ENCODE measurements at places on chromosomes 7 and 10.

GRCh38 chr10:69866688-69867461 is 65.2 kb downstream of the COL13A1 start:
- DNase-seq, result no peak

GRCh38 chr10:63466144-63466935 is 563 bp upstream of the JMJD1C start:
- peak; percentile 29 for DNase-seq

GRCh38 chr10:124315591-124316270 is 103.0 kb downstream of the OAT start:
- DNase-seq, result no peak

GRCh38 chr10:74704629-74705357 is 121.6 kb upstream of the KAT6B start:
- peak; percentile 82 for DNase-seq

DNA sequence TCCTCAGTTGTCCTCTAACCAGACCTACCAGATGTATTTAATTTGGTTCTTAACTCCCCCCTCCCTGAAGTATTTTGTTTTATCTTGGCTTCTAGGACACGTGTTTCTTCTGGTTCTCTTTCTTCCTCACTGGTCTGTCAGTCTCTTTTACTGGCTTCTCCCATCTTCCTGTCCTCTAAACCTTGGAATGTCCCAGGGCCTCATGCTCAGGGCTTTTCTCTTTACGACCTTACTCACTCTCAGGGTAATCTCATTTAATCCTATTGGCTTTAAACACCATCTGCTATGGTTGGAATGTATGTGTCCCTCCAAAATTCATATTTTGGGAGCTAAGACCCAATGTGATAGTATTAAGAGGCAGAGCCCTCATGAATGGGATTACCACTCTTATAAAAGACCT is 418.2 kb upstream of the PODXL start:
- no peak for DNase-seq

DNA sequence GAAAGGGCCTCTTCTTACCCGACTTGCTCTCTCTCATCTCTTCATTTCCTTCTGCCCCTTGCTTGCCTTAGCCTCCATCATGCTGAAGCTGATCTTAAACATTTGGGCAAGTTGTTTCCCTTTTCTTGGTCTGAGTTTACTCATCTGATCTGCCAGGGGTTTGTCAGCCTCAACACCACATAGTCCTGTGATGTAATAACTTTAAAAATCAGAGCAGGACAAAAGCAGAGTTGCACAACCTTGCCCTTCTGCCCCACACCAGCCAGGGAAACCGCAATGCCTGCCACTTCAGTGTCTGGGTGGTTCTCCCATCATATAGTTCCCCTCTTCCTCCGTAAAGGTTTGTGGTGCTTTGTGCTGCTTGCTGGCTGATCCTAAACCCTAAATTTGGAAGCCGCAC is 9.9 kb upstream of the LIPM start:
- no peak for DNase-seq

- no peak for DNase-seq
Measured at GRCh38 chr10:78465431-78465830, 431.8 kb downstream of the RPS24 start.

DNA sequence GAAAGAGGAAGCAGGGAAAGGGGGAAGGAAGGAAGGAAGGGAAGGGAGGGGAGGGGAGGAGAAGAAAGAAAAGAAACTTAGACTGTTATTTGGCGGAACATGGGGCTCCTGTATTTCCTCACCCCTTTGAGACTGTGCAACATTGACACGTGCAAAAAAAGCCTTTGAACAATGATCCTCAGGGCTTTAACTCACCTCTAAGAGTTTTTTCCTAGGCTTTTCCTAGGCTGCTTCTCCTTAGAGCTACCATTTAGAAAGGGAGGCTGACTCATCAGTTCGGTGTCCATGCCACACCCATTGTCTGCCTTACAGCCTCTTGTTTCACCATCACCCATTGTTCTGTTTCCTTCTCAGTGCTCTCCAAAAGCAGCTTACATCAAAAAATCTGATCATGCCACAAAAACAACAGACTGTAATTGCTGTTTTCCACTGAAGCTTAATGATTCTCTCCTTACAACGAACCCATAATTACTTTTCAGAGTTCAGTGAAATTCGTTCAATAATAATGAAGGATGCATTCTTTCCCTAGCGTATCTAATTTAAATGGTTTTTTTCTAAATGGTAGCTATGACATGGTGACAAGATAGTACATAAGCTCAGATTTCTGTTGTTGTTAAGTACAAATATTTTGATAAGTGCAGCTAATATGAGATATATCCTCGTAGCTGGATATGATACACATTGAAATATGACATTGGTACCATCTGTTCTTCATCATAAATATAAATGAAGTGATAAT is 90.8 kb downstream of the PRLHR start:
- peak; percentile 27 for DNase-seq

GRCh38 chr7:123677061-123677715 is 21.5 kb downstream of the LMOD2 start:
- DNase-seq, result no peak

GRCh38 chr10:42428534-42428933 is 209.8 kb downstream of the ZNF33B start:
- no peak for DNase-seq

- no peak for DNase-seq
Measured at GRCh38 chr10:30365278-30365677, 16.2 kb upstream of the MTPAP start.

- peak; percentile 2 for DNase-seq
Measured at GRCh38 chr7:36348256-36348655, 41.4 kb upstream of the ANLN start.

- no peak for DNase-seq
Measured at GRCh38 chr10:73940634-73941221, 29.8 kb downstream of the PLAU start.

- peak; percentile 49 for DNase-seq
Measured at GRCh38 chr7:25835197-25835596, 316.8 kb upstream of the NFE2L3 start.

- DNase-seq, result peak; percentile 88
Measured at GRCh38 chr7:94368371-94368791, 26.3 kb upstream of the COL1A2 start.

DNA sequence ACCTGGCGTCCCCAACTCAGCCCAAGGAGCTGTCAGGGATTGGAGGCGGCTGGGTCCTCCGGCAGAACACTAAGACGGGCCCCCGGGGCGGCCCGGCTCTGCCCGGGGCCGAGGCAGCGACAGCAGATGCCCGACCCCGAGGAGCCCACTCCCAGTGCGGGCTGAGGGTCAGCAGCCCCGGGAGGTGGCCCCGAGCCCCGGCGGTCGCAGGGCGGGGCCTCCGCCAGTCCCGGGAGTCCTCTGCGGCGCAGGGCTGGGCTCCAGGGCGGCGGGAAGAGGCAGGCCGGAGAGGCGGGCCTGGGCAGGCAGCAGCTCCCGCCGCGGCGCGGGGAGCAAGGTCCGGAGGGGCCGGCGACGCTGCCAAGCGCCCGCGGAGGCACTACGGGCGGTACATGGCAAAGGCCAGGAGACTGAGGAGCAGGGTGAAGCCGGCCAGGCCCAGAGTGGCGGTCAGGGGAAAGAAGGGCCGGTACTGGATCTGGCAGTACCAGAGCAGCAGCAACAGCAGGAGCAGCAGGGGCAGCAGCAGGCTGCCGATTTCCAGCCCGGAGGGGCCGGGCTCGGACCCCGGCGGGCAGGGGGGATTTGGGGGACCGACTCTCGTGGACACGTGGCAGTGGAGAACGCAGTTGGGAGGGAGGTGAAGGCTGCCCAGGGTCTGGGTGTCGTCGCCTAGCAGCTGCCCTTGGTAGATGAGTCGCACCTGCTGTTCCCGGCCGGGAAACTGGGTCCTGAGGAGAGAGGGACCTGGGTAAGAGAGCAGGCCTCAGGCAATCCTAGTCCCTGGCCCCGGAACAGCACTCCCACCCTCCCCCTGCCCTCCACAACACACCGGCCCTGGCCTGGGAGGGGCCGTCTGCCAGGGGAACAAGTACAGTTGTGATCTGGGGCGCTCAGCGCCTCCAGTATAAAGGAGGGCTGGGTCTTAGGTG is 827 bp upstream of the FASTK start:
- DNase-seq, result no peak

- peak; percentile 11 for DNase-seq
Measured at GRCh38 chr10:105017691-105018090, 376.6 kb downstream of the SORCS3 start.

- DNase-seq, result peak; percentile 92
Measured at GRCh38 chr10:32149252-32149955, 93.2 kb upstream of the KIF5B start.

- DNase-seq, result no peak
Measured at GRCh38 chr10:48681740-48682139, 2.9 kb upstream of the WDFY4 start.

- DNase-seq, result no peak
Measured at GRCh38 chr7:138809346-138809745, 11.3 kb upstream of the ATP6V0A4 start.

GRCh38 chr7:155663937-155664336 is 19.5 kb downstream of the RBM33 start:
- no peak for DNase-seq

GRCh38 chr10:101111547-101111946 is 19.6 kb upstream of the TLX1 start:
- no peak for DNase-seq

- DNase-seq, result no peak
Measured at GRCh38 chr7:40507166-40507565, 372.4 kb downstream of the SUGCT start.

GRCh38 chr7:7292608-7293007 is 110.3 kb downstream of the C1GALT1 start:
- DNase-seq, result no peak

DNA sequence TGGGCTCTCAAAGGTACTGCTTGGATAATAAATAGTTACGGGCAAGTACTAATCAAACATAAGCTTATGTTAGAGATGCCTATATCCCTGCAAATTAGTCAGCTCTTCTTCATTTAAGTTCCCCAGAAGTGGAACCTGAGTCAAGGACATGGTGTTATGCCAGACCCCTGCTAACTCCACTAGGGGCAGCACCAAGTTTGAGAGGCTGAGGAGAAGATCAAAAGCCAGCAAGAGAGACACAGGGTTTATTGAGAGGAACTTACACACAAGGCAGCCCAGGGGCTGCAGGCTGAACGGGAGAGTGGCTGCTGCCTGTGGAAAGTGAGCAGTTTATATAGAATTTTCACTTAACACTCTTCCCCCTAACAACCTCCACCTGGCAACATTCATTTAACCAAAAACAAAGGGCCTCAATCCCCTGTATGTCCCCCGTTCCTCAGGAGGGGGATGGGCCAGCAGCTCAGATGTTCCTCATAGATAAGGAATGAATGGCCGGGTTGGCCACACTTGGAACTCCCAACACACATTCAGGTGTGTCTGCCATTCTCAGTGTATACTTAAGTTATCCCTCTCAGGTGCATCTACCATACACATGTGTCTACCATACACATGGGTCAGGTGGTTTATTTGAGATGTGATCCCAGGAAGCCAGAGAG is 62.6 kb upstream of the GHITM start:
- no peak for DNase-seq

- DNase-seq, result no peak
Measured at GRCh38 chr7:107041097-107041496, 3.4 kb upstream of the PRKAR2B start.

DNA sequence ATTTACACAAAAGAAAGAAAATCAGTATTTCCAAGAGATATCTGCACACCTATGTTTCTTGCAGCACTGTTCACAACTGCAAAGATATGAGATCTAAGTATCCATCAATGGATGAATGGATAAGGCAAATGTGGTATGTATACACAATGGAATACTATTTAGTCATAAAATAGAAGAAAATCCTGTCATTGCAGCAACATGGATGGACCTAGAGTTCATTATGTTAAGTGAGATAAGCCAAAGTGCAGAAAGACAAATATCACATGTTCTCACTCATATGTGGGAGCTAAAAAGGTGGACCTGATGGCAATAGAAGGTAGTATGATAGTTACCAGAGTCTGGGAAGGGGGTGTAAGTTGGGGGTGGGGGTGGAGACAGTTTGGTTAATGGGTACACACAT is 1171.6 kb downstream of the SORCS1 start:
- DNase-seq, result no peak

DNA sequence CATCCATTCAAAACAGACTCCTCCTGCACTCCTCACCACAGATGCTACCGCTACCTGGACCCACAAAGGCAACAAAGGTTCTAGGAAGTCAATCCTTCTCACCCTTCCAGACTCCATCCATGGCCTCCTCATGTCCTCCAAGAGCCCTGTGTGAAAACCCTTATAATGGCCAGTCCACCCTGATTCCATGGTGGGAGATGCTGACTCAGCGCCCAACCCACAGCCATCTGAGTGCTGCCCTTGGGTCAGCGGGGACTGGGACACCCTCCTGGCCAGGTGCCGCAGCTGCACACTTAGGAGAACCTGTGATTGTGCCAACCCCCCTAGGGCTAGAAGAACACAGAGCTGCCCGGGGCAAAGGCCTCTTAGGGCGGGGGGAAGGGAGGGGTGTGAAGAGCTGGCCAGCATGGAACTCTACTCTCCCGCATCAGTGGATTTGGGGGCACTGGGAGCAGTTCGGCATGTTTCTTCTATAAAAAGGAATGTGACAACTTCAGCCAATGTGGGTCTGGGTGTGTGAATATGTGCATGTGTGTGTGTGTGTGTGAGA is 25.4 kb downstream of the TMEM273 start:
- DNase-seq, result no peak

GRCh38 chr7:34165466-34165865 is 260.1 kb downstream of the BMPER start:
- no peak for DNase-seq

DNA sequence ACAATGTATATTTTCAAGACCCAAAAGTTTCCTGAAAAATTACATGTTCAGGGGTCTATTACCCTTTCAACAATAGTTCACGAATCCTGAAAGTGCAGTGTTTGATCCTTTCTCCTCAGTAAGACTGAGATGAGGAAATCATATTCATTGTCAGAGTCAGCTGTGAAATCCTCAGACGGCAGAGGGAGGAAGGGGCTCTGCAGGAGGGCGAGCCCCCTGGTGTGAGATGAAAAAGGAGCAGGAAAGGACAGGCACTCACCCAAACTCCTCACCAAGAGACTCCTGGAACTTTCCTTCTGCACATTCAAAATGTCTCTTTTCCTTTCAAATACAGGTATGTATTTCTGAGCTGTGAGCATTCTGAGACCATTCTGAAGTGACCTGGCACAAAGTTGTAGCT is 150.3 kb upstream of the HABP2 start:
- DNase-seq, result no peak

GRCh38 chr7:22909917-22910316 is 87.3 kb upstream of the TOMM7 start:
- no peak for DNase-seq

- DNase-seq, result no peak
Measured at GRCh38 chr7:130875-131780, 61.2 kb upstream of the FAM20C start.

- no peak for DNase-seq
Measured at GRCh38 chr10:73916761-73917470, 6.0 kb downstream of the PLAU start.

DNA sequence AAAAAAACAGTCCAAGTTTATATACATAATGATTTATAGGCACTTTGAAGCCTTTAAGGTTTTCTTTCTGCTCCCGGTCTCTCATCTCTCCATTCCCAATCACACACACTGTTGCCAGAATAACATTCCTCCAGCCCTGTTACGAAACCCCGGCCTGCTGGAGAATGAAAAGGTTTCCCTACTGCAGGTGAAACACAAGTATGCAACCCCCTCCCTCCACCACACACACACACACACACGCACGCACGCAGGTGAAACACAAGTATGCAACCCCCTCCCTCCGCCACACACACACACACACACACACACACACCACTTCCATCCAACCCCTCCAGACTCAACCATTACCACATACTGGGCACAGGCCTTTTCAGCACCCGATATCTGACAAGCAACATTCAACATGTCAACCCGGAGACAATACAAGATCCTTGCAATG is 87.5 kb downstream of the PARD3 start:
- DNase-seq, result no peak

- DNase-seq, result no peak
Measured at GRCh38 chr7:29884399-29885272, 78.3 kb downstream of the WIPF3 start.
